ENCODE measurements at places on chromosomes 6 and 20.
A peak's percentile ranks its signal among the peaks of the same experiment; 100 is the strongest.

GRCh38 chr6:35471836-35472345 is 3.7 kb downstream of the RPL10A start:
- DNase-seq: no peak

- DNase-seq: no peak
Observed at GRCh38 chr20:43209831-43210230, 20.1 kb upstream of the PTPRT start.

- no peak for DNase-seq
Observed at GRCh38 chr20:44073675-44074071, 113.3 kb downstream of the JPH2 start.

DNA sequence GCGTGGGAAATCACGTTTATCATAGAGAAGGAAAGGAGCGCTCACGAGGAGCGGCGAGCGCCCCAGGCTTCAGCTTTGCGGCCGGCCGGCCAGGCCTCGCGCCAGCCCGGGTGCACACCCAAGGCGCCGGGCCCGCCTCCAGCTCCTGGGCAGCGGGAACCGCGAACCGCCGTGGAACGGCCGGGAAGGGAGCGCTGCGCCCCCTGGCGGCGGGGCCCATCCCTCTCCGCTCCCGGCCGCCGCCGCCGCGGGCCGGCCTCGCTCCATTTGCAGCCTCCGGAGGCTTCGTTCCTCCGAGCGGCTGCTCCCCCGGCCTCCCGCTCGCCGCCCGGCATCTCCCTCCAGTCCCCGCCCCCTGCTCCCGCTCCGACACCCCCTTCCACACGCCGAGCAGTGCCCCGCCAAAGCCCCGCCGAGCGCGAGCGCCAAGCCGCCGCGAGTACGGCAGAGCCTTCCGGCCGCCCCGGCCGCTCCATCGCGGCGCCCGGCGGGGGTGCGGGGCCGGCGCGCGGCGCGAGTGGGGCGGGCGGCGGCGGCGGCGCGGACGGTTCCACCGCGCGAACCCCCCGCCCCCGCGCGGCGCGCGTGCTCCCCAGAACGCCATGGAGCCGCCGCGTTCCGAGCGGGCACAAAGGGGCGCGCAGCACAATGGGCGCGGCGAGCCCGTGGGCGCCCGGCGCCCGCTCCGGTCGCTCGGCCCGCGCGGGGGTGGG is 946 bp downstream of the BEND3 start:
- peak; percentile 90 for DNase-seq

- DNase-seq: no peak
Observed at GRCh38 chr20:47373206-47373733, 16.8 kb upstream of the ZMYND8 start.

DNA sequence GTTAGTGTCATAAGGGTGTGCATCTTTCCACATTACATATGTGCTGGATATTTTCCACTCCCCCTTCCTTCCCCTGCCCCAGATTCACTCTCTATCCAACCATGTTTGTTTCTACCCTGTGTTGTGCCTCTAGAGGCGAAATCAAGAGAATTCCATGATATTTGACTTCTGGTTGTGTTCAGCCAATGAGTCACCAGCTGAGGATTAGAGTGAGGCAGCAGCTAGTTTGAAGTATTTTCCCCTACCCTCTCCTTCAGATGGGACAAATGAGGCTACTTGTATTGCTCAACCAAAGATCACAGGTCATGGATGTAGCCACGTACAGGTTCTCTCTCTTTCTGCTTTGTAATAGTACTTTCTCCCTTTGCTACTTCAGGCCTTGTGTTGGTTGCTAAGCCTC is 24.5 kb upstream of the OR2J2 start:
- no peak for DNase-seq

DNA sequence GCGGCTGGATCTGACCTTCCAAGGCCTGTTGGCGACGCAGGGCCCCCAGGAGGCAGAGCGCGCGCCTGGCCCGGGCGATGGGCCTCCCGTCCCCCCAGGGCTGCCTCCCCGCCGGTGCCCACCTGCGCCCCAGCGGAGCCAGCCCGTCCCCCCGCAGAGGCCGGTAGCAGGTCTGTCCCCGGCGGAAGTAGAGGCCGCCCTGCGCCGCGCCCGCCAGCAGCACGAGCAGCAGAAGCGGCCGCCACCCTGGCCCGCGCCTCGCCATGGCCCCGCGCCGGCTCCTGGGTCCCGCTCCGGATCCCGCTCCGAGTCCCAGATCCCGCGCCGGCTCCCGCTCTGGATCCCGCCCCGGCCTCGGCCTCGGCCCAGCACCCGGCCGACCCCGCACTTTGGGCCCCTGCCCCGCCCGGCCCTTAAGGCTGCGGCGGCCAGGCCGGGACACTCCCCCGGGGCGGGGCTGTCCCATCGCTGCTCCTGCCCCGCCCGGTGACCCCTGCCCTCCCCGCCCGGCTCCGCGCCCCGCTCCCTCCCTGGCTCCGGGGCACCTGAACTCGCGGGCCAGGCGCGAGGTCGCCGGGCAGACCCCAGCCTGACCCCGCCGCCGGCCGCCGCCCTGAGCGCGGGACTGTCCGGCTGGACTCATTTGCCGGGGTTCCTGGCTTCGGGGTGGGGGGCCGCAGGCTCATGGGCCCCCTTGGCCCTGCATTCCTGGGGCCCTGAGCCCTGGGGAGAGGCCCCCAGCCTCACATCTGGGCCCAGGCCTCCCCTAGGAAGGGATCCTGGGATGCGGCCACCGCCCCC is at the start of gene CTSZ:
Gene CTSZ, minus strand, starts transcription at position 391 of the 801 bp plus-strand sequence. Its CDS starts 126 bp downstream, at position 265.
- peak; percentile 79 for DNase-seq

DNA sequence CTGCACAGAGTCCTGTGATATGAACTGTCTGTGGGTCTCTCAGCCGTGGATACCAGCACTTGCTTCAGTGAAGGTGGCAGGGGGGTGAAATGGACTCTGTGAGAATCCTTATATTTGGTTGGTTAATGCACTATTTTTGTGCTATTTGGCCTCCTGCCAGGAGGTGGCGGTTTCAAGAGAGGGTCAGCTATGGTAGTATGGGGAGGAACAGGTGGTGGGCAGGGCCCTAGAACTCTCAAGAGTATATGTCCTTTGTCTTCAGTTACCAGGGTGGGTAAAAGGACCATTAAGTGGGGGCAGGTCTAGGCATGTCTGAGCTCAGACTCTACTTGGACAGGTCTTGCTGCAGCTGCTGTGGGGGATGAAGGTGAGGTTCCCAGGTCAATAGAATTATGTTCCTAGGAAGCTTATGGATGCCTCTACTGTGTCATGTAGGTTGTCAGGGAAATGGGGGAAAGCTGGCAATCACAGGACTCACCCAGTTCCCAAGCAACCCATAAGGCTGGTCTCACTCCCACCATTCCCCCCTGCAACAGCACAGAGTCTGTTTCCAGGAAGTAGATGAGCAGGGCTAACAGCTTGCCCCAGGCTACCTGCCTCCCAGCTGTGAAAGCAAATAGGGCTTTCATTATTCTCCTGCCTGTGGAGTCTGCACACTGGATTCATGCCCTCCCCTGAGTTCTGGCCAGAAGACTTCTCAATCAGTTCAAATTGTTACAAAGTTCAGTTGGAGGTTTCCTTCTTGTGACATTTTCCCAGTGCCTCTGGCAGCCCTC is 56.8 kb upstream of the PHIP start:
- no peak for DNase-seq

DNA sequence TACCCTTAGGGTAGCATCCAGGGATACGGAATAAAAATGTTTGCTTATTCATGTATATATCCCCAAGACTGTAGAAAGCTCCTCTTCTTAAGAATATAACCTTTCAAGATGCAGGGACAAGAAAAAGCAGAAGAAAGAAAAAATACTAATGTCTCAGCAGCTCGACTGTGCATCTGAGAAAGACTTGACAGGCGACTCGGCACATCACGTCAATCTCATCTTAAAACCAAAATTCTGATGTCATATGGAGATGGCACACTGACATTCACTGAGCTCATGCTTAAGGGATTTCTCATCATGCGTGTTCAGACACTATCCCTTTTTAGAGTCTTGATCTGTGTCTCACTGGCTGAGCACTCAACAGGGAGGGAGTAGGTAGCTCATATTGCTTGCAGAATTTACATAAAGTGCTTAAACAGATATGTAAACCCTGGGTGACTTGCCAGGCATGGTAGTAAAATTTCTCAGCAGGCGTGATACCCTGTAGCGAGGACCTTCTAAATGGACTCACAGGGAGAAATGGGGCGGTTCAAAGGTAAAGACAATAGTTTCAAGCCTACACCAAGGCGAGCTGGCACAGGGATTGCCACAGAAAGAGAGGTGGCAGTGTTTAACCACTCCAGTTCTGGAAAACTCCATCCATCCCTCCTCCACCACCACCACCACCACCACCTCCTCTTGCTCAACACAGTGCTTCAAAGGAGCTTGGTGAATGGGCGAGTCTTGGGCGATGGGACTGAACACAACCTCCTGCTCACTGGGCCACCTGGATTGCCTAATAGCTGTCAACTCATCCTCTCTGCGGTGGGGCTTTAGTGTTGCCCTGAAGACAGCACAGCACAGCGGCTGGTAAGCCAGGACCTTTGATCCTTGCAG is 330.5 kb downstream of the TFAP2A start:
- DNase-seq: no peak

DNA sequence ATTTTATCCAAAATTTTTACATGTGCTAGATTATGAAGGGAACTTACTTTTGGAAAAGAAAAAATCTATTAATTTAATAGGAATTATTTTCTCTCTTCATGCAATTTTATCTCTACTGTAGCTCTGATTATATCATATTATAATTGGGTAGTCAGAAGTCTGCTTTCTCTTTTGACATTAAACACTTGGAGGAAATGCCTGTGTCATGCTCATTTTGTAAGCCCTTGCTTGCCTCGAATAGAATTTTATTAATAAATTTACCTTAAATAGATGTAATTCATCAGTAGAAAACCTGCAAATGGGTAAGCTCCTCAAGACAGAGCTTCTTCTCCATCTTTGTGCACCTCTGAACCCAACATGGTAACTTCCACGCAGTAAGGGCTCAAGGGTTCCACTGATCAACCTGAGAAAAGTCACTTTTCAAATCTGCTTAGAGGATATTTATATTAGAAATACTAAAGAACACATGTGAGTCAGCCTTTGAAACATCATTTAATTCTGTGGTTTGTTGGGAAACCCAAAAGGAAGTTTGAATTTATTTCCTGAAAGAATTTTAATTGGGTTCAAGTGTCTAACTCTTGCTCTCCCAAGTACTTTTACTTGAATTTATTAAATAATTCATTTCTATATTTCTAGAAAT is 266.0 kb downstream of the ALDH8A1 start:
- DNase-seq: no peak

DNA sequence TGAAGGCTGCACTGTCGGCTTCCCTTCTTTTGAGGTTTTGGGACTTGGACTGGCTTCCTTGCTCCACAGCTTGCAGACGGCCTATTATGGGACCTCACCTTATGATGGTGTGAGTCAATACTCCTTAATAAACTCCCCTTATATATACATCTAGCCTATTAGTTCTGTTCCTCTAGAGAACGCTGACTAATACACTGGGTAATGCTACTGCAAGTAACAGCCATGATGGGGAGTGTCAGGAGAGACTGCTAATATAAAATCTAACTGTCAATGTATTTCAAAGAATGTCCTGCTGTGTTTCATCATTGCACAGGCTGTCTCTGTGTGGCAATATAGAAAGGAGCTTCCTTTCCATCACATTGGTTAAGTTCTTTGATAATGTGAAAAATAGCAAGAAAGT is 57.7 kb upstream of the UST start:
- DNase-seq: no peak

GRCh38 chr6:42449917-42450476 is 1.7 kb downstream of the TRERF1 start:
- no peak for DNase-seq

- no peak for DNase-seq
Observed at GRCh38 chr6:136718476-136718875, 73.8 kb downstream of the MAP3K5 start.

DNA sequence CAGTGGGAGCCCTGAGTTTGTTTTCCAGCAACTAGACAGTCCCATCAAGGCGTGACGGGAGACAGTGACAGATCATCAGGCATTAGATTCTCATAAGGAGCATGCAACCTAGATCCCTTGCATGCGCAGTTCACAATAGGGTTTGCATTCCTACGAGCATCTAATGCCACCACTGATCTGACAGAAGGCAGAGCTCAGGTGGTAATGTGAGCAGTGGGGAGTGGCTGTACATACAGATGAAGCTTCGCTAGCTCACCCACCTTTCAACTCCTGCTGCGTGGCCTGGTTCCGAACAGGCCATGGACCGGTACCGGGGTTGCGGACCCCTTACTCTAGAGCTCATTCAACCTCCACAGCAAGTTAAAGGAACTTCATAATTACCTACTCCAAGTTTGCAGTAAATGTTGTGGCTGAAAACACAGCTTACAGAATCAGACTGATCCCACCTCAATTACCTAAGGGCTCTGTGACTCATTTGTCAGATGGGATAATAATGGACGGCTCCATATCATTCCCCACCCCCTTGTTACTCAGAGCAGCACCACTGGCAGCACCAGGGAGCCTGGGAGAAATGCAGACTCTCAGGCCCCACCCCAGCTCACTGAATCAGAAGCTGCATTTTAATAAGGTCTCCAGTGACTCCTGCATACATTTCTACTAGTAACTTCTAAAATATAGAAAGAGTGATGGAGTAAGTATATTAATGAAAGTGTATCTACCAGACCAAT is 15.7 kb downstream of the PXMP4 start:
- no peak for DNase-seq

DNA sequence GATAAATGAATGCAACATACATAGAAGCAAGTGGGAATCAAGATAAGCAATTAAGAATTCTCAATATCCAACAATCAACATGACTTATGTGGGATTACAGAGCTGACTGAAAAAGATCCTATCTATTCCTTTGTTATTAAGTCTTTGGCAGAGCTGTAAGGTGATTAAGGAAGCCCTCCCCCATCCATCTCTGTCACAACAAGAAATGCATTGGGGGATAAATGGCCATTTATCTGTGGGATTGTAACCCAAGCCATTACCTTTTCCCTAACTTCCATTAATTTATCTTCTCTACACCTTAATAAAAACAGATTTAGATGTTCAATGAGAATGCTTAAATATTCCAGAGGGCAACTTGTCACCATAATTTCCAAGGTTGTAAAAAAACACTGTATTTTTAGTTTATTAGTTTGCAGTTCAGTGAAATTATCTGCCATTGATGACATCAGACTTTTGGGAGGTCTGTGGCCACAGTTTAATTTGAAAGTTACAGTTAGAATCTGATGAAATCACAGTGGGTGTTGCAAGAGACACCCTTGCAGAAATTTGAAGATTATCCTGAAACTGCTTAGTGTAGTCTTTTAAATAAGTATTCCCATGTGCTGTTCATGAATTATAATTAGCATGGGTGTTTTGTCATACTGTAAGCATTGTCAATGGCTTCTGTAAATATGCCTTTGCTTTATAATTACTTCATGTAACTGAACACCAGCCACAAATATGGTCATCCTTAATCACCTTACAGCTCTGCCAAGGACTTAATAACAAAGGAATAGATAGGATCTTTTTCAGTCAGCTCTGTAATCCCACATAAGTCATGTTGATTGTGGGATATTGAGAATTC is 49.4 kb upstream of the FYN start:
- no peak for DNase-seq

- DNase-seq: no peak
Observed at GRCh38 chr20:42123981-42124473, 505.9 kb upstream of the CHD6 start.

- no peak for DNase-seq
Observed at GRCh38 chr20:63612276-63612931, 14.5 kb downstream of the GMEB2 start.

- no peak for DNase-seq
Observed at GRCh38 chr6:153767127-153767526, 271.9 kb upstream of the OPRM1 start.
